ENCODE measurements at places on chromosomes 12 and 14.
A peak's percentile ranks its signal among the peaks of the same experiment; 100 is the strongest.

DNA sequence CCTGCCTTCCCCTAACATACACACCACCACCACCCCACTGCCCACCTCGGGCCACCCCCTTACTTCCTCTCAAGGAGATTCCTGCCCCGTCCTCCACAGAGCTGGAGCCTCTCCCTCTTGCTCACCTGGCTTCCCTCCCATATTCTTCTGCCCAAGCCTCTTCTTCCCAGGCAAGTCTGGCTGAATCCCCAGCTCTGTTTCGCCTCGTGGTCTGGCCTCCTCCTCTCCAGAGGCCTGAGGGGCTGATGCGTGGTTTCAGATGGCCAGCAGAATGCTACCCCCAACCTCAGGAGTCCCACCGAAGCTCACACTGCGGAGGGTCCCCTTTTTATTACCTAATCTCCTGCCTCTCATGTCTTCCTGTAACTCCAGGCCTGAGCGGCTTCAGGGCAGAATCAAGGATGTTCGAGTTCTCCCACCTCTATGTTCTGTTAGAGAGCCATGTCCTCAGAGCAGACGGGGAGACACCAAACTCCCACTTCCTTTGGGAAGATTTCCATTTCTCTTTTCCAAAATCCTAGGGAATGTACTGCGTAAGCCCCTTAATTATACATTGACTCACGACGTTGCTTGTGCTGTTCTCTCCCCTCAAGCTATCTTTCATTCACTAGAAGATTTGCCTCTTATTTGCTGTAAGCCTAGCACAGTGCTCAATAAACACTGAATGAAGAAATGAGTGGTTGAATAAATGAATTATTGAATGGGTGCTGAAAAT is 33.9 kb upstream of the LTBP2 start:
- DNase-seq: no peak

- DNase-seq: no peak
These were observed 12.9 kb downstream of the SOS2 start for GRCh38 chr14:50218501-50218900.

GRCh38 chr12:14935031-14935430 is 3.3 kb downstream of the ERP27 start:
- DNase-seq: no peak

GRCh38 chr14:68782091-68782981 is 10.5 kb downstream of the ZFP36L1 start:
- peak; percentile 74 for DNase-seq

DNA sequence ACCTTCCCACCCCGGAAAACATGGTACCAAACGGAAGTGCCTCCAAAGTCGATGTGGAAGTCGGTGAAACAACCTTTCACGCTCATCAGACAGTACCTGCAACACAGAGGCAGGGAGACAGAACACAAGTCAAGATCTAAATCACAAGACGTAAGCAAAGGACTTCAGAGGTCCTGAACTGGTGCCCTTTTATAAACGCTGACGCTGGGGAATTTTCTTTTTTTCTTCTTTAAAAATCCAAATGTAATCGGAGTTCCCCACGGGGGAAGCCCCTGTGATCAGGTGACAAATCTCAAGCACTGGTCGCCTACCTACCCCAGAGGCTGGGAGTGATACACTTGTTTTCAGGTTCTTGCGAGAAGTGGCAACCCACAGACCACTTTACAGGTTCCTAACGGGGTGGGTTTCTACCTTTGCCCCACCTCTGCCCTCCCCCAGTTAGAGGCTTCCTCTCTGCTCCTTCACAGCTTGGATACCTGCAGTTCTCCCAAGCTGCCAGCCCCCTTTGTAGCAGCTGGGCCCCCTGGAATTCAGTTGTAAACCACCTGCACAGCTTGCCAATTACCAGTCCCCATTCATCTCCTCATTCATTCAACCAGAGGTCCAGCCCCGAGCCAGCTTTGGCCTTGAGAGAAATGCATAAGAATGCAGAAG is 46.2 kb downstream of the KDM2B start:
- DNase-seq: peak; percentile 89

- DNase-seq: peak; percentile 16
These were observed 7.0 kb downstream of the CORO1C start for GRCh38 chr12:108724054-108724889.

- DNase-seq: no peak
These were observed 558.8 kb upstream of the FBXO33 start for GRCh38 chr14:39991041-39991440.

DNA sequence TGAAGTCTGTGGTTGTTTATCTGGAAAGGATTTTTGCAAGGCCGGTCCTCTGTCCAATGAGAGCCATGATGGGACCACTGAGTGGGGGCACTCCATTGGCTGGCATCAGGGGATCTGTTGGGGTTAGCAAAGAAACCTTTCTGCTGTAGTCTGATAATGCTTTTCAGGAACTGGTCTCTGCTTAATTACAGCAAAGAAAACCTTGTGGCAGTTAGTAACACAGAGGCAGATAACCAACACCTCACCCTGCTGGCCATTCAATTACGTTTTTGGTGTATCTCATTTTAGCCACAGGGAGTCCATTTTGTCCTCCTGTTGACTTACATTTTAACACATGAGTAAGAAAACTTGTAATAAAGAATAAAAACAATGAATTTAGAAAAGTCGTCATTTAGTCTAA is 629.3 kb upstream of the MDGA2 start:
- no peak for DNase-seq

- peak; percentile 23 for DNase-seq
These were observed 87.6 kb upstream of the SSTR1 start for GRCh38 chr14:38120109-38120508.

- no peak for DNase-seq
These were observed 514.6 kb upstream of the FBXO33 start for GRCh38 chr14:39946807-39947206.

GRCh38 chr14:34038358-34039057 is 87.6 kb upstream of the EGLN3 start:
- no peak for DNase-seq

- no peak for DNase-seq
These were observed 125.2 kb downstream of the MED13L start for GRCh38 chr12:116152268-116152667.

DNA sequence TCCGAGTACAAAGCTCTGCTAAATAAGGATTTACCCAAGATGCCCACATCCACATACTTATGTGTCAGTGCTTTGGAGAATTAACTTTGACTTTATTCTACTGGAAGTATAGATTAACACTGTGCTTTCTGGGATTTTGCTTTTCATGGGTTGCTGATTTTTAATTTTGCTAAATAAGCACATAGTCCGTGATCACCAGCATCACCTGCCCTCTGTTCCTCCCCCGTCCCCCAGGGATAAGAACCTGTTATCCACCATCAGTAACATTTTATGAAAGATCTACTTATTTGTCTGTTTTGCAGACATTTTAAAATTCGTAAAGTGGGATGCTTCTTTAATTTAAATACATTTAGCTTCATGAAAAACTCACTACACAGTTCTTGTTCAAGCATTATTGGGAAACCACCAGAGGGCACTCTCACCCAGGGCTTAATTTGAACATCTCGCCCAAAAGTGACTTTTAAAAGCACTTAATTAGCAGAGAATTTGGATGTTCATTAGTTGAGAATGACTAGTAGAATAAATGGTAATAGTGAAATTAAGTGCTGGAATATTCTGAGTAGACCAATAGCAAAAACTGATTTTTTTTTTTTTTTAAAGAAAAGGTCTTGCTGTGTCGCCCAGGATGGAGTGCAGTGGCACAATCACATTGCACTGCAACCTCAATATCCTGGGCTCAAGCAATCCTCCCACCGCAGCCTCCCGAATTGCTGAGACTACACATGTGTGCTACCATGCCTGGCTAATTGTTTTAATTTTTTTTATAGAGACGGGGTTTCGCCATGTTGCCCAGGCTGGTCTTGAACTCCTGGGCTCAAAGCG is 35.7 kb downstream of the MRPL42 start:
- DNase-seq: peak; percentile 72

- DNase-seq: no peak
These were observed 15.5 kb upstream of the PLA2G1B start for GRCh38 chr12:120343039-120343537.

DNA sequence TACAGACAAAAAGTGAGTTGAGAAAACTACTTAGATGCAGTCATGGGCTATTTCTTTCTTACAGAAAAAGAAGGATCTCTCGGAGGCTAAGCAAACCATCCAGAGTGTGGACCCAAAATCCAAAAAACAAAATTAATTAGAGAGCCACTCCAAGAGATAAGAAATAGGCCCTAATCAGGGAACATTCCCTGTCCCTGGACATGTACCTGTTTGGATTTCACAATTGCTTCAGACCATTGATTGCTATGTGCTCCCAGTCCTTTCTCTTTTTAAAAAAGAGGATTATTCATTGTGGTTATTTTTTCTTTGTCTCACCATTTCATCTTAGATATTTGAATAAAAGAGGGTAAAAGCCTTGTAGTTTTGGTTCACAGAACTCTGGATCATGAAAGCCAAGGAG is 549.9 kb downstream of the ETNK1 start:
- DNase-seq: no peak

GRCh38 chr14:33839193-33840076 is 111.4 kb downstream of the EGLN3 start:
- DNase-seq: peak; percentile 65

DNA sequence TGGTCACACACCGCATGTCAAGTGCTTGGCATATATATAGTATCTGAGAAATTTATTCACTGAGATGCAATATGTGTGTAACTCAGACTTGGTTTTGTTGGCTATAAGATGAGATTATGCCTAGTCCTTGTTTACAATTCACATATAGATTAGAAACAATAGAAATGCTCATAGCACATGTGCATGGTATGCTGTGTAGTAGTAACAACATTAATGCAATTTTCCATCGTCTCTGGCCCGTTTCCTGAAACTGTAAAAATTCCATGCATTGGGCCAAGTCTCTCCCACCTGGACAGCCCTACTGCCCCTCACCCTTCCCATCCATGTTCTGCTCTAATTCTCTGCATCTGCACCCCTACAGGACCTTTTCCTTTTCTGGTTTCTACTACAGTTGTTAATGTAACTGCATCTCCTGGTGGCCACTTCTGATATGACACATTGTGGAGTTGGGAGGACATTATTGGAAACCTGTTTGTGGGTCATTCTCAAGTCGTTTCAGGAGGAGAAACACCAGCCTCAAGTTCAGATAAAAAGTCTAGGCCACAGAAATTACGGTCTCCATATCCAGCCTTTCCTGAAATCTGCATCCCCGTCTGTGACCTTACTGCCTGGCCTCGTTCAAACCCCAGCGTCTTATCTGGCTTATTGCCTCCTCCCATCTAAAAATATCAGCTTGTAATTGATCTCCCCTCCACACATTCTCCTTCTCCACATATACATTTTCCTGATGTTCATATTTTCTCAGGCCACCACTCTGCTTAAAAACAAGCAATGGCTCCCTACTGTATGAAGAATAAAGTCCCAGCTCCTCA is 37.5 kb downstream of the EMP1 start:
- peak; percentile 36 for DNase-seq

DNA sequence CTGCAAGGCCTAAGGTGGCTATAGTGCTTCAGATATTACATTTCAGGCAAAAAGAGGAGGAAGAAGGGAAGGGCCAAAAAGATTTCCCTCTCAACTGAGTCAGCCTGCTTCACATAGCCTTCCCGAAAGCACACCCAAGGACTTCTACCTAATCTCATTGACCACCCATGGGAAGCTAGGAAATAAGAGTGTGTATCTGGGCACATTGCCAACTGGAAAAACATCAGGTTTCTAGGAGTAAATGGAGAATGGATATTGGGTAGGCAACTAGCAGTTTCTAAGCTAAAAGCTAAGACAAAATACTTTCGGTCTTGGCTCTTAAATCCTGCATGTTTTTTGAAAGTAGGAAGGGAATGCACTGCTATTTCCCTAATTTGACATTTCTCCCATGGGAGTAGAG is 221.7 kb upstream of the GRIP1 start:
- no peak for DNase-seq

GRCh38 chr12:10543499-10543898 is 37.8 kb downstream of the EIF2S3B start:
- no peak for DNase-seq

DNA sequence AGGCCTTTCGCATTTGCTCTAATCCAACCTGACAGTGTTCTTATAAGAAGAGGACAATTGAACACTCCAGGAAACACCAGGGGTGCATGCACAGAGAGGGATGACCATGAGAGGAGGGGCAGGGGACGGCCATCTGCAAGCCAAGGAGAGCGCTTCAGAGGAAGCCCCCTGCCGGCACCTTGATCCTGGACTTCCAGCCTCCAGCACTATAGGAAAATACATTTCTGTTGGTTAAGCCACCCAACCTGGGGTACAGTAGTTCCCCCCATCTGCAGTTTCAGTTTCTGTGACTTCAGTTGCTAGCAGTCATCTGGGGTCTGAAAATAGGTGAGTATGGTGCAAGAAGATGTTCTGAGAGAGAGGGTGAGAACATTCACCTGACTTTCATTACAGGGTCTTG is 64.7 kb downstream of the CLMN start:
- DNase-seq: no peak

GRCh38 chr14:23162005-23162404 is 21.5 kb downstream of the SLC7A8 start:
- DNase-seq: no peak

DNA sequence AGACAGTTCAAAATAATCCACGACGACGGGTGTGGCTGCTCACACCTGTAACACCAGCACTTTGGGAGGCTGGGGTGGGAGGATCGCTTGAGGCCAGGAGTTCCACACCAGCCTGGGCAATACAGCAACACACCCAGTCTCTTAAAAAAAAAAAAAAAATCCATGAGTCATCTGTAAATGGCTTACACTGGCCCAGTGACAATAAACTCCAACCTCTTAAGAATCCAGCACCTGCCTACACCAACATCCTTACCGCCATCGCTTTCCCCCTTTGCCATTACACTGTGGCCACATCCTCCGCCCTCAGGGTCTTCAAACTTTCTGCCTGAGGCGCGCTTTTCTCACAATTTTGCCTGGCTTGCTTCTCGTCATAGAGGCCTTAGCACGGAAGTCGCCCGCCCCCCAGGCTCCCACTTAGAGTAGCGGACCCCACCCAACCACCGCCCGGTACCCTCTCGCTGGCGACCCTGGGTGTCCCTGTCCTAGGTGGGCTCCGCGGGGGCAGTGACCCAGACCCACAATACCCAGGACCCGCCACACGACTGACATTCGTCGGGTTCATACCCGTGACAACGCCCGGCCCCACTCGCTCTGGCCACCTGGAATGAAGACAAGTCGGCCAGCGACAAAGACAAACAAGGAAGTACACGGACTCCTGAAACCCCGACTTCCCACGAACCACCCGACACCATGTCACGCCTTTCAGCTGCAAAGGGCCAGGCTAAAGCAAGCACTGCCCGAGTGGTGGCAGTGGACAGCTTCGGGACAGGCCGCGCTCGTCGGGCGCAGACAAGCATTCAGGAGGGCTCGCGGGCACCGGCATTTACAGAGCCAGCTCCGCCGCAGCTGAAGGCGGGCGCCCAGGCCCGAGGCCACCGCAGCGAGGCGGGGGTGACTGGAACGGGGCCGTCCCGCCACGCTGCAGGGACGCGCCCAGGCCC is 636 bp downstream of the GOLGA3 start:
- DNase-seq: no peak

- no peak for DNase-seq
These were observed 29.1 kb upstream of the SLC38A2 start for GRCh38 chr12:46401662-46402061.

- DNase-seq: no peak
These were observed 617.2 kb downstream of the MED13L start for GRCh38 chr12:115660211-115660805.

GRCh38 chr12:6405963-6406362 is 22.0 kb downstream of the LTBR start:
- no peak for DNase-seq

Data from CD4-positive, alpha-beta T cell treated with Interleukin-12 subunit alpha and Interleukin-12 subunit beta, for 1 hour (primary cell).